ENCODE measurements at places on chromosomes 4 and X.

DNA sequence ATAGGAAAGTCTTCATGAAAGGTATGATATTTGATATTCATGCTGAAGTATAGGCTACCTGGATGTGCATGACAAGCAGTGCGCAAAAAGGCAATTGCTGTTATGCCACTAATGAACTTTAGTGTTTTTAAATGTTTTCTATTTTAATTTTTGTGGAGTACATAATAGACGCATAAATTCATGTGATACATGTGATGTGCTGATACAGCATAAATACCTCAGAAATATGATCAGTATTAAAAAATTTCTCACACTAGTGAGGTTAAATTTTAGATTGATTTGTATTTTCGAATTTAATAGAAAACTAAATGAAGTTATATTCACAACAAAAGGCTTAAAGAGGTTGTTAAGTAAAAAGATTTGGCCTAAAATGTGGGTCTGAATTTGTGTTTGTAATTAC is 2.2 kb downstream of the UGT2A1 start:
- no peak for DNase-seq

GRCh38 chr4:112916868-112917267 is 132.6 kb upstream of the ANK2 start:
- DNase-seq: no peak

- DNase-seq: no peak
Observed at GRCh38 chrX:41932885-41933284, 9.5 kb upstream of the CASK start.

DNA sequence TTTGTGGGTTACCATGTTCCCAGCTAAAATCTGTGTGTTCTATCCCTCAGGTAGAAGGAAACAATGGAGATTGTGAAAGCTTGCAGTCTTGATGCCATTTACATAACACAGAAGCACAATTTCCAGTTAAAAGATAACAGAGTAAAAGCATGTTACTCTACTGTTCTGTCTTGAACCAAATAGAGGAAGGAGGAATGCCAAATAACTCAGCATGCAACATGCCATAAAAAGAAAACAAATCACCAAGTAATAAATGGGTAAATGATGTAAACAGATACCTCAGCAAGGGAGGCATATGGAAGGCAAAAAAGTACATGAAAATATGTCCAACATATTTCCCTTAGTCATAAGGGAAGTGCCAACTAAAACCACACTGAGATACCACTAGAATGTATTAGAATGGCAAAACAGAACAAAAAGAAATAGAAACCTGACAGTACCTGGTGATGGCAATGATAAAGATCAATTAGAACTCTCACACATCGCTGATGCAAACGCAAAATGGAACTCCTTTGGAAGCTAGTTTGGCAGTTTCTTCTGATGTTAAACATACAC is 502.6 kb upstream of the HS3ST1 start:
- no peak for DNase-seq

- DNase-seq: no peak
Observed at GRCh38 chrX:130224810-130225209, 43.9 kb downstream of the ZNF280C start.

- DNase-seq: no peak
Observed at GRCh38 chr4:98584265-98584664, 74.1 kb downstream of the TSPAN5 start.

- no peak for DNase-seq
Observed at GRCh38 chrX:23066588-23067281, 67.0 kb downstream of the DDX53 start.

- no peak for DNase-seq
Observed at GRCh38 chr4:5374994-5375393, 323.7 kb downstream of the STK32B start.

GRCh38 chr4:35591035-35591434 is 653.3 kb downstream of the ARAP2 start:
- no peak for DNase-seq

- DNase-seq: peak; percentile 36
Observed at GRCh38 chrX:47958761-47959342, 44.9 kb downstream of the ZNF182 start.

DNA sequence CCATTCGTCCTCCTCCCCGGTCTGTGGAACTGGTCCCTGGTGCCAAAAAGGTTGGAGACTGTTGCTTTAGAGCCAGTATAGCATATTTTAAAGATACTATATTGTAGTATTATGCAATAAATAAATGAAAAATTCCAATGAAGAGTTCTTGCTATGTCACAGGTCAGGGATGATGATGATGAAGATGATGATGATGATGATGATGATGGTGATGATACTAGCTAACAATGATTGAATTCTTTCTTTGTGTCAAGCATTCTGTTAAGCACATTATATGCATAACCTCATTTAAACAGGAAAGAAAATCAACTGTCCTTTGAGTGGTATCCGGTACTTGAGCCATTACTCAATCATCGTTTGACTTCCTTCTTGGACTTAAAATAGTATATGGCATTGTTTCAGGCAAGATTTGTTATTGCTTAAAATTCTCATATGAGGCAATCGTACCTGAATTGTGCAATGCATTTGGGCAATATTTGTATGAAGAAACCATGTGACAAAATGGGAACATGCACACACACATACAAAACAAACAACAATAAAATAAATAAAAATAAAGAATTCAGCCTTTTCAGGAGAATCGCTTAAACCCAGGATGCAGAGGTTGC is 22.8 kb upstream of the TLR2 start:
- DNase-seq: no peak

GRCh38 chr4:124713185-124713592 is 657 bp upstream of the ANKRD50 start:
- peak; percentile 59 for DNase-seq

GRCh38 chrX:37627602-37628001 is 56.1 kb downstream of the LANCL3 start:
- no peak for DNase-seq

DNA sequence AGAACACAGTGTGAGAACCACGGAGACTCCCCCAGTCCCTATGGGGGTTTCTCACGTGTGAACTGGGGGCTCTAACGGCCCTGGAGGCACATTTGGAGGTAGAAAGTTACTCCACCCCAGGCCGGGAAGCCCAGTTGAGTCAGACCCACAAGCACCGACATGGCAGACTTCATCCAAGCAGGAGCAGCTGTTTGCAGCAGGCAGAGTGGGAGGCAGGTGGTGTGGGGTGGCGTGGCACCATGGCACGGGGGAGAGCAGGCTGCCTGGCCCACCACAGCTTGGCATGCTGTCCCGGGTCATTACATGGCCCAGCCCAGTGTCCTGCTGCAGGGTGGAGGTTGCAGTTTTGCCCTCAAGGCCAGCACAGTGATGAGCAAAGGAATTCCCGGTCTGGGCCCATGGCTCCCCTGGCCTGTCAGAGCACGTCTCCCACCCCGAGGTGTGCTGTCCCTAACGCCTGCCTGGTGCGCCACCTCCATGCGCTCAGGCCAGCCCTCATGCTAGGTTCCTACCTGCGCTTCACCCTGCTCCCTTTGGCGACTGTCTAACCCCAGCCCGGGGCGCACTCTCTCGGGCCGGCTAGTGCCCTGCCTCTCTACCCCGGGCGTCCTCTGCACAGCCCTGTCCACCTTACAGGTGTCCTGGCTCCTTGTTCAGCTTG is 90.6 kb upstream of the AFAP1 start:
- DNase-seq: no peak

GRCh38 chr4:53920116-53920515 is 144.3 kb downstream of the CHIC2 start:
- DNase-seq: no peak

DNA sequence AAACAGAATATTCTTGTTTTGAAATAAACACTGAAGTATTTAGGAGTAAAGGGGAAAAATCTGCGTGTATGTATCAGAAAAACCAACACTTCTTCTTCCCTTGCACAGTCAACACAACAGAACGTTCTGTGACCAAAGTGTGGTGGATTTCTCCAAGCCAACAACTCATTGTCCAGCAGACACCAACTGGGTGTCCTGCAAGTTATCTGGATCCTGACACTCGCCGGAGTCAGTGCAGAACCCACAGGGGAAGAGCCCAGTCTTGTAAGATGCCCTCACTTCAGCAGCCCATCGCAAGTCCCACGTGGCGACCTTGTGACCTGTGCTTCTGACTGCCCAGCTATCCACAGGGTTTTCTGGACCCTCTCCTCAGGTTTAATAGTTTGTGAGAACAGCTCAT is 630.7 kb upstream of the ZFP42 start:
- DNase-seq: no peak

DNA sequence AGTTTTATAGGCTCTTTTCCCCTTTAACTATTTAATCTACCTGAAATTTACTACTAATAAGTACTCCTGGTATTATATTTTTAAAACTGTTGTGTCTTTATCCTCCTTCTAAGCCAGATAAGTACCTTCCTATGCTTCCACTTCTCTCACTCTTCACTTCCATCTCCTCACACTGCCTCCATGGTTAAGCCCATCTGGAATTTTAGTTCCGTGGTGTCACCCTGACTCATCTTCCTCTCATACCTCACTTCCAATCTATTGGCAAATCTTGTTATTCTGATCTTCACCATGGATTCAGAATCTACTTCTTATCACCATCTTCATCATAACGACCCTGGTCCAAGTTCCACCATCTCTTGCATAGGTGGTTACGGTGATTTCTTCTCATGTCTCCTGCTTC is 32.7 kb upstream of the DAPP1 start:
- DNase-seq: no peak

DNA sequence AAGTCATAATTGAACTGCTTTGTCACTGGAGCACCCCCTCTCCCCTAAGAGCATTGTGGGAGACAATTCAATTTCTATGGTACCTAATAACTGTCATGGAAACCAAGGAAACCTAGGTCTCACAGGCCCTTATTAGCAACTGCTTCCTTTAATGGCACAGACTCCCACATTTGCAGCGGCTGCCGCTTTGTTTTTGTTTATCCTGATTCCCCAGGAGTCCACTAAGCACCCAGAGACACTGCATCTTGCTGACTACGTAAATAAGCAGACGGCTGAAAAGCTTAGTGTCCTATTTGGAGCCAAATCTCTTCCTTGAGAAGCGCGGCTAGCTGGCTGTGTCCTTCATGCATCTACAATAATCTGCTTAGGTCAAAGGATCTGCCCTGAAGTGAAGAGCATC is 494.4 kb downstream of the TMA16 start:
- DNase-seq: no peak

- no peak for DNase-seq
Observed at GRCh38 chrX:77922787-77923186, 12.3 kb downstream of the ATP7A start.

- DNase-seq: no peak
Observed at GRCh38 chr4:11564021-11564420, 135.3 kb upstream of the HS3ST1 start.

- DNase-seq: no peak
Observed at GRCh38 chrX:127030016-127030748, 210.7 kb downstream of the PRR32 start.

- DNase-seq: no peak
Observed at GRCh38 chr4:152462695-152463094, 73.2 kb downstream of the FBXW7 start.

GRCh38 chrX:140433582-140433981 is 71.3 kb downstream of the SOX3 start:
- no peak for DNase-seq

DNA sequence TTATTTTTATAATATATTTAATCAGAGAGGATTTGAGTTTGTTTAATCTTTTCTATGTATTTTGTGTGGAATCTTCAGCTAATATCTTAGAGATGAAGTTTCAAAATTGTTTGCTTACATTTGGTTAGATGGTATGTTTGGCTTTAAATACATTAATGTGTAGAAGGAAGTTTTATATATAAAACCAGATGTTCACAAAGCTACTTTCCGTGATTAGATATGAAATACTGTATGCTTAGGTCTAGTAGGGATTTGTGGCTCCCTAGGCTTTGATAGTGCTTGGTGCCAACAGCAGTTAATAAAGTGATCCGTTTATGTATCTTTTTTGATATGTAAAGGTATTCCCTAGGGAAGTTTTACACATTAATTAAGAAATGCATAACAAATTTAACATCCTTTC is 223.0 kb downstream of the ARHGAP10 start:
- DNase-seq: no peak

DNA sequence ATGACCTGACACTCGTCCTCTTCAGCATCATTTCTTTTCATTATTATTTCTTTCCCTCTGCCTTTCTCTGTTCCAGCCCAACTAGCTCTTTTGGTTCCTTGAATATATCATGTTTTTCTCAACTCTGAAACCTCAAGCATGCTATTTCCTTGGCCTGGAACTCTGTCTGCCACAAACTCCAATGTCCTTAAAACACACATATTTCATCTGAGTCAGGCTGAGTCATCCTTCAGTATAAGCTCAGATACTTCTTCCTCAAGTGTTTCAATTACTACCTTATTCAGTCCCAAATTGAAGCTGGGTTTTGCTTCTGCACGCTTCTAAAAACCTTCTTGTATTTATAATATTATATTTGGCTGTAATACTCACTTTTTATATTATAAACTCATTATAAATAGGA is 424.2 kb downstream of the PDGFC start:
- no peak for DNase-seq

GRCh38 chr4:86586626-86587380 is 7.3 kb upstream of the PTPN13 start:
- no peak for DNase-seq

DNA sequence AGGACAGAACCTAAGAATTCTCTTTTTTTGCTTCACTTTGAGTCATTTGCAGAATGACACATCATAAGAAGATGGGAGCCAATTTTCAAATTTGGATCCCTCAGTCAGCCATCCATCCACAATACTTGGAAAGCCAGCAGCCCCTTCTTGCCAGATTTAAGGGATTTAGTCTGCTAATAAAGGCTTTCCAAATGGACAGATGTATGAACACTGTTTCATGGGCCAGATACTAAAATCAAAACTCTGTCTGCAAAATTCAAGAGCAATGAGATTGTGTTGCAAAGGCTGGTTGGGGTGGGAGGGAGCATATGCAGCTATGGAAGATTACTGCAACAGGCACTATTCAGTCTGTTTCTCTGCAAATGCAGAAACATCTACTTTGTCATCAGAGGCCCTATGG is 37.7 kb upstream of the KCNIP4 start:
- no peak for DNase-seq

GRCh38 chrX:1558761-1559468 is 21.9 kb upstream of the P2RY8 start:
- DNase-seq: no peak

DNA sequence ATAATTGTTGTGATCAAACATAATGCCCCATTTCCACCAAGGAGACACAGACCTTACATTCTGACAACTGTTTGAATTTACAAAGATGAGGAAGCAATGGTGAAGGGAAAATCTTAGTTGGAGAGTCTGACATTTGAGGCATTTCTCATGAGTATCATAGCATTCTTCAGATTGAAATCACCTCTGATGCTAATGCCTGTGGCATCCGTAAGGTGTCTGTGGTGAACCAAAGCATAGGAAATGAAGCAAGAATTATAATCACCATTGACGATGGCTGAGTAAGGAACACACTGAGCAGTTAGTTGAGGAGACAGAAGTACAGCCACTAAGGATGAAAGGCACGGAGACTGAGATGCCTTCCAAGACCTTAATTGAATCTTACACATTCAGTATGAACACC is 575.7 kb downstream of the TRIML1 start:
- DNase-seq: no peak

GRCh38 chr4:89175611-89176010 is 64.3 kb downstream of the TIGD2 start:
- no peak for DNase-seq
